ENCODE measurements at places on chromosomes 3 and 15.
A peak's percentile ranks its signal among the peaks of the same experiment; 100 is the strongest.

DNA sequence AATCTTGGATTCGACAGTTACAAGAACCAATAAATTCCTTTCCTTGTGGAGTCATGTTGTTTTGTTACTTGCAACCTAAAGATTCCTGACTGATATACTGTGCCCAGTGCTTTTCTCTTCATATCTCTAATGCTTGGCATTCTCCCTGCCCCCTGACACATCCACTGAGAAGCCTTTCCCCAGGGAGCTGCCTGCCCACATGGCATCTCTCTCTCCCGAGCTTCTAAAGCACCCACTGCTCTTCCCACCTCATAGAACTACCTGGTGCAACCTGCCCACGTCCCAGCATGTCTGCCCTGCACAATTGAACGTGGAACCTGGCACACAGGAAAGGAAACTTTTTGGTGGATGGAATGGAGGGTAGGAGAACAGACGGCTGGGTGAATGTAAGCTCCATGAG, 6.8 kb downstream of the CYP8B1 start:
- no peak for ATAC-seq

DNA sequence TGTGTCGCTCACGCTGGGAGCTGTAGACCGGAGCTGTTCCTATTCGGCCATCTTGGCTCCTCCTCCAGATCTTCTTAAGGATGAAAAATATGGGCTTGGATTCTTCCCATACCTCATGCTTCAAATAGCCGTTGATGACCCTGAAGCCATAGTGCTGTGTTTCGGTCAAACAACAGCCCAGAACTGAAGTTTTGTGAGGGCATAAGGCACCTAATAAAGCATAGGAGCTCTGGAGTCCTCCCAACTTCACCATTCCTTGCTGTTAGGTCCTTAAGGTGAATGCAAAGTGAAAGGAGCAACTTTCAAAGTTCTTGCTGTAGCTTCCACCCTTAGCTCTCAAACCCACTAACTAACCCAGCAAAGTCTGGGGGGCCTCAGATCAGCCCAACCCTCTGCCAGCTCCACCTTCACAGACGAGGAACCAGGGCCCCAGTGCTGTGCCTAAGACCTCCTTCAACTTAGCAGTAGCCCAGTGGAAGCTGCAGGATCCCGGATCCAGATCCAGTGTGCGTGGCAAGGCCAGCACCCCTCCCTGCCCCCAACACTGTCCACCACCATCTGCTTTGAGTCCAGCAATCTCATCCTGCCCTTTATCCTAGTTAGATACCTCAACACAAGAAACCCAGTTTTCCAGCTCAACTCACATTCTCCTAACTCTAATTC, at the start of gene GRK7:
TSS of gene GRK7 (plus strand) at position 321 of the 663 bp plus-strand sequence. CDS start 14,877 bp downstream, outside the sequence.
- no peak for ATAC-seq

DNA sequence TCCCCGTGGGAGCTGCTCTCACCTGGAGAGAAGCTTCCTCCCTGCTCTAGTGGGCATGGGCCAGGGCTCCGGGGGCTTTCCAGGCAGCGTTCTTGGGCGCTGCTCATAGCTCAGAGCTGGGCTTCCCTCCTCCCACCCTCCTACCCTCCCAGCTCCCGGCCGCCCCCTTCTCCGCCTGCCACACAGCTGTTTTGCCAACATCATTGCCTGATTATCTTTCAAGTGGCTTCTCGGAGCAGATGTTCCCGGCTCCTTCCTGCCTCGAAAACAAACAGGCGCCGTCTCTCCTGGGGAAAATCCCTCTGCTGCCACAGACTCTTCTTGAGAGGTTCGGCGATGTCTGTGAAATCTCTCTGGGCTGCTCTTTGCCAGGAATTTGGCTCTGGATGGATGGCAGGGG, 195.6 kb downstream of the RPLP1 start:
- ATAC-seq, result no peak

DNA sequence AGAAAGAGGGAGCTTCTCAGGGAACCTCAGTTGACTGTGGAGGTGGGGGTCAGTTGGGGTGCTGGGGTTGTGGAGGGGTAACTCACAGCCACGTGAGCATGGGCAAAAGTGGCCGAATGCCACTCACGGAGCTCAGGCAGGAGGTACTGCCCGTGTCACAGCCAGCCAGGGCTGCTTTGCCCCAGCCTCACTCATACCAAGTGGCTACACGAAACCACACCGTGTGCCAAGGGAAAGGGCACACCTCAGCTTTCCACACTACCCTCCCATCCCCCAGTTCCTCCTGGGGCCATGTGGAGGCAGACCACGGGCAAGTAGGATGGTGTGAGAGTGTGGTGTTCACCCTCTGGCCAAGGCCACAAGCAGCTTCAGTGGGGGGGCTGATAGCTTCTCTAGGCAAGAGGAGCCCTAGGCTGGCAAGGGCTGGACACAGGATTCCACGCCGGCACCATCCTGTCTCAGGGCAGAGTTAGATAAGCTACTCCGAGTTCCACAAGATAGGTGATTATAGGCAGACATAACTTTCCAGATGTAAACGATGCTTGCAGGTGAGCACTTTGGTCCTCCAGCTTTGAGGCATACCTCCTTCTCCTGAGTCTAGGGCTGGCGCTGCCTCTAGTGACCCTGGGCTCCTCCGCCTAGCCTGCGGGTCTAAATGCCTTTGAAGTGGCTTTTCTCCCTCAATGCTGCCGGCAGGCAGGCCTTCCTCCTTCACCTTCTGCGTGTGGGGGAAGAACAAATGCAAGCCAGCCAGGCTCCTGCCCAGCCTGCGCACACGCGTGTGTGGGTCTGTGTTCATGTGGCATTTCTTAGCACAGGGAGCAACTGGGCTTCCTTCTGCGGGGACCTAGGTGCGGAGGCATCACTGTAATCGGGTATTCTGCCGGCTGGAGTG, 25.0 kb downstream of the RGMA start:
- ATAC-seq, result no peak

DNA sequence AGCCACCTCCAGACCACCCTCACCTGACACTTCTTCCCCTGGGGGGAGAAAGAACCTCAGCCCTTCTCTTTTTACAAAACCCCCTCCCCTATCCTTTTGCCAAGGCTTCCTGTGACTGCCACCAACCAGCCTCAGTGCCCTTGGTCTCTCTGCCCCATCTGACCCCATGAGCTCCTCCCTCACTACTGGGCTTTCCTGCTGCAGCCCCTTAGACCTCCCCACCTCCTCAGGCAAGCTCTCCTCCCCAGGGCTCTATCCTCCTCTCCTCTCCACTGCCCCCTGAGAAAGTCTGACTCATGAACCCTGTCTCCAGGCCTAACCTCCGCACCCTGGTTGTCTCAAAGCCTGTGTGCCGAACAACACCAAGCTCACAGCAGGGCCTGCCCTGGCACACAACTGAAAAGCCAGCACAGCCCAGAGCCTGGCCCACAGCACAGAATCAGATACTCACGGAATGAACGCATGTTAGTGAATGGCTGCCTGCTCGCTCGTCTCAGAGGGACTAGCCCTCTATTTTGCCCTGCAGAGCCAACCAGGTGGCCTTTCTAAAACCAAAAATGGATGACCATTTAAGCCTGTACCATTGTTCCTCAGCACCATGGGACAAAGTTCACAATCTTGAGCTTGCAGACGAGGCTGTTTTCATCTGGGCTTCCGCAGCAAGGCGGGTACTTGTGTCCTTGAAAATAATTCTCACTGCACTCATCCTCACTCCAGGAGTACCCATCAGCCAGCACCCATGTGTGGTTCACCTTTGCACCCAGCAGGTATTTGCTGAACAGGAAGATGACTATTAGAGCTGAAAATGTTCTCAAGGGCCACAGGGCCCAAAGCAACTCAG, 1.7 kb downstream of the CHDH start:
- peak; percentile 37 for ATAC-seq

DNA sequence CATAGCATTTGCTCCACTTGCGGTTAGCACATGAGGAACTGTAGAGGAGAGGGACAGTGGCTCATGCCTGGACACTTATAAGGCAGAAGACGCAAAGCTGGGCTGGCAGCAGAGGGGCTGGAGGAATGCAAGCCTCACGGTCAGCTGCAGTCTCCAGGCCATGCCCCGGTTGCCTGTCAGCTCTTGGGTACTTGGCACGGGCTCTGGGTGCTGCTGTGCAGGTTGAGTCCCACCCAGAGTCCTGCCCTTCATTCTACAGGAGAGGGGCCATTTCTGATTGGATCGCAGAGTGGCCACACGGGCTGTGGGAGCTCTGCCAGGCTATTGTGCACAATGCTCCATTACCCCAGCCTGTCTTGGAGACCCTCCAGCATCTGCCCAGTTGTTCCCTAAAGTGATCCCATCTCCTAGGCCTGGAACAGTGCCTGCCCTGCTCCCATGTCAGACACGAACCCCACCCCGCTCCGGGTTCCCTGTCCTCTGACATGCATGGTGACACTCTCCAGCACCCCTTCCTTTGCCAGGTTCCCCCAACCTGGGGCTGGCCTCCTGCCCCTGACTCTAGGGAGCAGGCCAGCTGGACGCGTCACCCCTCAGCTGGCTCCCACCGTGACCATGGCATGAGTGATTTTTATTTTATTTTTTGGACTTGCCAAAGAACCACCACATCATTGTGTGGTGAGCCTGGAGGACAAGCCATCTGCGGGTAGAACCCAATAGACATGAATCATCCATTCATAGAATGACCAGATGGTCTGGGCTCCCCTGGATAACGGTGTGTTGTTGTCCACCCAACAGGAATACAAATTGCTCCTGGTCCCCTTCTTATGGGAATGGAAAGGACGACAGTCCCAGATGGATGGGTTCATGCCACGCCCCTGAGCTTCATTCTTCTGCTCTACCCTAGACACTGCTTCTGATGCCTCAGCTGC, 51.0 kb upstream of the KLF13 start:
- ATAC-seq, result no peak

GRCh38 chr15:37824717-37825382, 109.6 kb upstream of the TMCO5A start:
- ATAC-seq, result no peak

GRCh38 chr3:156981005-156981404, 154.9 kb downstream of the LEKR1 start:
- no peak for ATAC-seq

- ATAC-seq, result no peak
Measured at GRCh38 chr3:144045766-144046165, 74.1 kb downstream of the DIPK2A start.

GRCh38 chr3:158735296-158736033, 3.2 kb upstream of the RARRES1 start:
- ATAC-seq, result no peak

DNA sequence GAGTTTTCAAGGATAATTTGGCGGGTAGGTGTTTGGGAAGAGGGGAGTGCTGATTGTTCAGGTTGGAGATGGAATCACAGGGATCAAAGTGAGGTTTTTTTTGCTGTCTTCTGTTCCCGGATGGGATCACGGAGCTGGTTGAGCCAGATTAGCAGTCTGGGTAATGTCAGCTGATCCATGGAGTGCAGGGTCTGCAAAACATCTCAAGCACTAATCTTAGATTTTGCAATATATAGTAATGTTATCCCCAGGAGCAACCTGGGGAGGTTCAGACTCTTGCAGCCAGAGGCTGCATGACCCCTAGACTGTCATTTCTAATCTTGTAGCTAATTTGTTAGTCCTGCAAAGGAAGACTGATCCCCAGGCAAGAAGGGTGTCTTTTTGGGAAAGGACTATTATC, 354.1 kb upstream of the SGO1 start:
- ATAC-seq, result no peak

Data from activated CD4-positive, CD25-positive, alpha-beta regulatory T cell treated with anti-CD3 and anti-CD28 coated beads, Interleukin-2, amount 50 U/mL, for 24 hours (primary cell).